ENCODE measurements at places on chromosomes 1 and 21. TPM values are rescaled to one million over a fixed set of nuclear protein-coding genes. Genes with fewer than 3 reads are reported as not detected.

The C1orf167 gene
- 0.29 TPM for total RNA-seq

DNA sequence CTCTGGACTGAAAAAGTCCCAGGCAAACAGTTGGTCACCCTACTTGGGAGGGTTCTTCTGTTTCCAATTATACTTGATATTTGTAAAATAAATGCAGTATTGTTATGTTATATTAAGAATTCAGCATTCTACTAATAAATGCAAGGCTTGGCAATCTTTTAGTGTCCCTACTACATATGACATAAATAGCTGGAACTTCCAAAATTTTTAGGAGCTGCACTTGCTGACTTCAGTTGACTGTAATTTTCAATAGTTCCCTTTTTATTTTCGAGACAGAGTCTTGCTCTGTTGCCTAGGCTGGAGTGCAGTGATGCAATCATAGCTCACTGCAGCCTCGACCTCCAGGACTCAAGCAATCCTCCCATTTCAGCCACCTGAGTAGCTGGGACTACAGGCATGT, 20.0 kb downstream of the FOXD3 start:
- no peak for DNase-seq

The TMOD4 gene
- 0.78 TPM for total RNA-seq

- no peak for DNase-seq
Measured at GRCh38 chr1:101474039-101474665, 237.3 kb downstream of the S1PR1 start.

DNA sequence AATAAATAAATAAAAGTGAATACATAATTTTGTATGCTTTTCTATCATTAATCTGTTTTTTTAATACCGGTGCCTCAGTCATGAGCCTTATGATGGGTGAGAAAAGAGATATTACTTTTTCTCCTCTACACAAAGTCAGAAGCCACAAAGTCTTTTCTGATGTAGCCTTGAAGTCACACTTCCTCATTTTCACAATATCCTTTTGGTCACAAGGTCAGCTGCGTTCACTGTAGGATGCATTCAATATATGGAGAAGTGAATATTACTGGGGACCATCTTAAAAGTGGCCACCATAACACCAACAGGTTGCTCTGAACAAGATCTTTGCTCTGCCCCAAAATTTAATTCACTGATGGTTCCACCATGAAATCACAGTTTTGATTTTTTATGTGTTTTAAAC, 83.3 kb upstream of the TNR start:
- no peak for DNase-seq

GRCh38 chr21:26565546-26565945, 7.5 kb downstream of the CYYR1 start:
- DNase-seq: no peak

The AIRE gene
- total RNA-seq: 0.17 TPM

- peak; percentile 35 for DNase-seq
Measured at GRCh38 chr1:32345289-32345827, 9.3 kb upstream of the MARCKSL1 start.

- peak; percentile 44 for DNase-seq
Measured at GRCh38 chr1:172287208-172287607, 133.3 kb upstream of the C1orf105 start.
